Left cardiac atrium (tissue), 4 donors: ENCODE measurements at places on chromosomes 4 and X. TPM values are rescaled to one million over a fixed set of nuclear protein-coding genes. Genes with fewer than 3 reads are reported as not detected.

DNA sequence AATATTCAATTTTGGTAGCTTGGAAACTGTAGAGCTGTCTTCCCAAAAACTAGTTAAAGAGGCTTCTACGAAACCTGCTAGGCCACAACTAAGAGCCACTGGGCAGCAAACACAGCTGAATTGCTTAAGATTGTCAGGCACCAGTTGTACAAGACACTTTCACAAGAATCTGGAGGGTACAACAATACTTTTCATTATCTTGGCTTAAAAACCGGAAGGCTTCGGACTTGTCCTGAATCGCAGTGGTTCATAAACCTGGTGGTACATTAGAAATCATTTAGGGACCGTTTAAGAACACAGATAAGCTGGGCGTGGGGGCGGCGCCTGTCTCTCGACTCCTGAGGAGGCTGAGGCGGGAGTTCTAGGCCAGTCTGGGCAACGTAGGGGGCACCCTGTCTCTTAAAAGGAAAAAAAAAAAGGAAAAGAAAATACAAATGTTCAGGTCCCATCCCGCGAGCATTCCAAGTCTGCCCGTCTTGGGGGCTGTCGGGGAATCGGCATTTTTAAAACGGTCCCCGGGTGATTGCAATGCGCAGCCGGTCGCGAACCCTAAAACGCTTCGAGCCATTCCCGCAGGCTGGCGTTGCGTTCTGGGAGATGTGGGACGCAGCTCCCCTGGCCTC lies 763 bp downstream of the PYURF start:
- peak; percentile 62 for DNase-seq

Gene FGB
- total RNA-seq: 0.32 TPM

- no peak for DNase-seq
These were observed 563.1 kb downstream of the INPP4B start for GRCh38 chr4:142282870-142283431.

DNA sequence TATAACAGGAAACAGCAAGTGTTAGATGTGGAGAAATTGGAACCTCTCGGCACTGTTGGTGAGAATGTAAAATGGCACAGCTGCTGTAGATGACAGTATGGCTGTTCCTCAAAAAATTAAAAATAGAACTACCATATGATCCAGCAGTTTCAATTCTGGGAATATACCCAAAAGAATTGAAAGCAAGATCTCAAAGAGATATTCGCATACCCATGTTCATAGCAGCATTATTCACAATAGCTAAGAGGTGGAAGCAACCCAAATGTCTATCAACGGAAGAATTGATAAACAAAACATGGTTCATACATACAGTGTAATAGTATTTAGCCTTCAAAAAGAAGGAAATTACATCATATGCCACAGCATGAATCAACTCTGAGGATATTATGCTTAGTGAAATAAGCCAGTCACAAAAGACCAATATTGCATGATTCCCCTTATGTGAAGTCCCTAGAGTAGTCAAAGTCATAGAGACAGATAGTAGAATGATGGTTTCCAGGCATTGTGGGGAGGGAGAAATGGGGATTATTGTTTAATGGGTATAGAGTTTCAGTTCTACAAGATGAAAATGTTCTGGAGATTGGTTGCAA lies 467.7 kb downstream of the IDS start:
- DNase-seq: no peak

- DNase-seq: no peak
These were observed 431.6 kb downstream of the GABRG1 start for GRCh38 chr4:45692131-45692735.

DNA sequence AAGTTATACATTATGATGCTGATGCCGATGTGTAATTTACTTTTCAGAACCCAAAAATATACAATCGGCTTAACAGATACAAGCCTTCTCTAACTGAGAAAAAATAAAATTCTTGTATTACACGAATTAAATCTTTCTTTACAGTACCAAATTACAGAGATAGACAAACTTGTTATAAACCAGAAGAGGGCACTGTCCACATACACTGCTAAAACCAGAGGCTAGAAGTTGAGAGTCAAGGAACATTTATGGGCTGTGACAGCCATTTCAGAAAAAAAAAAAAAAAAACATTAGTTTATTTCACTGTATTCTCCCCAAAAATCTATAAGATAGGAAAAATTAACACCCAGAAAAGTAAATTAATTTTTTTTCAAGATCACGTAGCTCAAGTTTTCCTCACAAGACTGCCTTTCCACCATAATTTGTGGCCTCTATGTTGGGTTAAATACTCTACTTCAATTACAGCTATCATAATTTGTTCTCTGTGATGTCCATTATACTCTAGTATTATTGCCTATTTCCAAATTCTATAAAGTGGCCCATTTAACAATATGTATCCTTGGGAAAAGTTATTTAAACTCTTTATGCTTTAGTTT lies 12.0 kb downstream of the EREG start:
- DNase-seq: no peak

GRCh38 chrX:56366901-56367300 lies 134.7 kb downstream of the KLF8 start:
- no peak for DNase-seq

DNA sequence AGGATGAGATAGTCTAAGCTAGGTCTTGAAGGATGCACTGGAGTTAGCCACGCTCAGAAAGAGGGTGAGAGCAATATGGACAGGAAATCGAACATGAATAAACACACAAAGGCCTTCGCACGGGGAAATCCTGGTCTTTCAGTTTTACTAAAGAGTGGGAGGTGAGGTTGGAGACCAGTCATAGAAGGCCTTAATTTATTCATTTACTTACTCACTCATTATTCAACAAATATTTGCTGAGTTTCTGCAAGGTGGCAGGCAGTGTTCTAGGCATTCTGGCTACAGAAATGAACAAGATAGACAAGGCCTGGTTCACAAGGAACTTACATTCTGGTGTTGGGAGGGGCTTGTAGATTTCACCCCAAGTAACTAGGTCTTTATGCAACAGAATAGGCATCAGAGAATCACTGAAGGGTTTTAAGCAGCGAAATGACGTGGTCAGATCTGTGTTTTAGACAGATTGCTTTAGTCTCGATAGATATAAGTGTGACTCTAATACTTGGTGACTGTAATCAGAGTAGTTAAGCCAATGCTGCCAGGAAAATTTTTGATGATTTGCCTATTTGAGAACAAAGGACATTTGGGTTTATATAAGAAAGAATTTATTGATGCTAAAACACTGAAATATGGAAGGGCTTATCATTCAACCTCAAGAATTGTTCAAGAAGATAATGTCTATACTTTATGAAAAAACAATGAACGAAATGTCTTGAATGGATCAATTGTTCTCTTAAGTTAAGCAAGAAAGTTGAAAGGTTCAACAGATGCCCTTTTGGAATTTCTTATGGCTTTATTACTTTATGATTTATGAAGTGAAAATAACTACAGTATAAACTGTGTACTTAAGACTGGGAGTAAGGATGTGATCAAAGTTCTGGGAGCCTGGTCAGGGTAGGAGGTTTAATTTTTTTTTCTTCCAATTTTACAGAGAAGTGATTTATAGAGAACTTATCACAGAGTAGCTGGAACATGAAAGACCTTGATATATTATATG lies 184.4 kb upstream of the CASK start:
- DNase-seq: no peak

DNA sequence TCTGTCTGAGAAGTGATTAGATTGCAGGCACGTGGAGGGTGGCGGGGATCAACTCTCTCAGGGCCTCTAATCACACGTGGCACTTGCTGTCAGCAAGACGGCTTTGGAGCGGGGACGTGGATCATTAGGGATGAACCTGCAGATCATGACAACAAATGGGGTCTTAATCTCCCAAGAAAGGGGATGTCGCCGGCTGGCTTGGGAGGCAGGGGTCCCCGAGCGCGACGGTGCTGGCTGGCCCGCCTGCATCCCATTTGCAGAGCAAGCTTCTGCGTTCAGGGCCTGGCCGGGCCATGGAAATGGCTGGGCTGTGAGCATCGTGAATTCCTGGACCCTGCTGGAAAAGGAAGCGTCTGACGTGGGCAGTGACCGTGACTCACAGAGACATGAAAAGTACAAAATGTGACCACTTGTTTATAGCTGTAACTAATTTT lies 85.1 kb upstream of the SHOX start:
- DNase-seq: no peak

- DNase-seq: no peak
These were observed 90.3 kb downstream of the ATOH1 start for GRCh38 chr4:93918856-93919255.

Gene SPATA18
- total RNA-seq: 3.1 TPM

Gene SAGE1
- not detected for total RNA-seq

- DNase-seq: no peak
These were observed 96.5 kb downstream of the ARHGAP10 start for GRCh38 chr4:147828331-147828905.

DNA sequence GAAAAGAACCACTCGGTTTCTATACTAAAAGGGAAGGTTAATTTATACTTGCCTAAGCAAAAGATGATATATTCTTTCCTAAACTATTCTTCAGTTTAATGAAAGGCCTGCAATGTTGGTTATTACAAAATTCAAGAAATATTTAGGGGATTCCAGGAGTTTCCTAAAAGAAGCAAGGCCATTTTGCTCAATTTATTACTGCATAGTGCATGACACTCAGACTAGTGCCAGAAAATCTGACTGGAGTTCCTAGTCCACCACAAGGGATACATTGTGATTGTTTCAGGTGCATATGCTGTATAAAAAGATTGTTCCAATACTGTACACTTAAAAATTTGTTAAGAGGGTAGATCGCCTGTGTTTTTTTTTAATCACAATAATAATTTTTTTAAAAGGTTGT lies 78.7 kb downstream of the CAPN6 start:
- DNase-seq: no peak

- no peak for DNase-seq
These were observed 63.8 kb downstream of the PRDM5 start for GRCh38 chr4:120858776-120859175.

GRCh38 chr4:1247864-1248244 lies 1.1 kb downstream of the CTBP1 start:
- no peak for DNase-seq

Gene CXCL11
- total RNA-seq: not detected

DNA sequence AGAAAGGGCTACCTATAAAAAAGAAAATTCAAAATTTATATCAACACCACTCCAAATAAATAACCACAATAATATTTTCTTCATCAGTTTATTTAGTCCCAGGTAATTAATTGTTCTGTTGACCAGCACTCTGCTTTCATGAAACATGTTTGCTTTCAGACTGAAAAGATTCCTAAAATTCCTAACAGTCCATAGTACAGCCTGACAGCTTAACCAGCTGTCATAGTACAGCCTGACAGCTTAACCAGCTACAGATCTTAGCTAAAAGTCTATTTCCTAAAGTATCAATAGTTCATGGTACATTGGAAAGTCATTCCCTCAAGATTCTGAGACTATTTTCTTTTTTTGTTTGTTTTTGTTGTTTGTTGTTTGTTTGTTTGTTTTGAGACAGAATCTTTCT lies 144.1 kb upstream of the DDX53 start:
- DNase-seq: no peak

- no peak for DNase-seq
These were observed 69.6 kb upstream of the BCOR start for GRCh38 chrX:40167233-40167849.

Gene TACR3
- not detected for total RNA-seq

Gene ITM2A
- 168 TPM for total RNA-seq

DNA sequence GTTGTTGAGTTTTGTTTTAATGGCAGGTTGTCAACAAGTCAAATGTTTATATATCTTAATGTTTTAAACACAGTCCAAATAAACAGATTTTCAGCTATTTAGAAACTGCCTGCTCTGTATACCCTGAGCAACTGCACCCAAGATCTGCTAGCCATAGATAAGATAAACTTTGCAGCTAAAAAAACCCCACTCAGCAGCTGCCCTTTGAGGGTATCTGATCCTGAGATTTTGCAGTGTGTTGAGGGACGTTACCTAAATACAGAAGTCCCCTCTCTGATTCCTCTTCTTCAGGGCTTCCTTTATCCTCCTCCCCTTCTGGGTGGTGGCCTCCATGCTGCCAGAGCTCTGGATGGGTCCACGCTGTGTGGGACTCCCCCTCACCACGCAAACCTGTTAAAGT lies 11.0 kb upstream of the FGG start:
- no peak for DNase-seq

DNA sequence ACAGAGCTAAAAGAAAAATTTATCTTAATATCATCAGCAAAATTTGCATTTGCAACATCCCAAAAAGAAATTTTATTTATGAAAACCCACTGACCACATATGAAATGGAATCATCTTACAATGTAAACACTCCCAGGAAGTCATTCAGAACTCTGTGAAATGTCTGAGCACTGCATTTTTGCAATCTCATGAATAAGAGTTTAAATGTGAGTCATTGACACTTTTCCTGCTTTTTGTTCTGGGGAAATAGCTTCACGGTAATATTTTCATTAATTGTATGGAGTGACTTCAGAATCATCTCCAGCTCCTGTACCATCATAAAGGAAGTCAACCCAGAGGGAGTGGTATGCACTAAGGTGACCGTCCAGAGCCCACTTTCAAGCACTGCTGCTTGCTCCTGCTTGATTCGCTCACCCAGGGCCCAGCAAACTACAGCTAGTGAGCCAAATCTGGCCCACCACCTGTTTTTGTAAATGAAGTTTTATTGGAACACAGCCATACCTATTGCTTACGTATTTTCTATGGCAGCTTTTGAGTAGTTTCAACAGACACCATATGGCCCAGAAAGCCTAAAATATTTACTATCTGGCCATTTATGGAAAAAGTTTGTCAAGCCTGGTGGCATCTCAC lies 17.2 kb downstream of the EDNRA start:
- no peak for DNase-seq

DNA sequence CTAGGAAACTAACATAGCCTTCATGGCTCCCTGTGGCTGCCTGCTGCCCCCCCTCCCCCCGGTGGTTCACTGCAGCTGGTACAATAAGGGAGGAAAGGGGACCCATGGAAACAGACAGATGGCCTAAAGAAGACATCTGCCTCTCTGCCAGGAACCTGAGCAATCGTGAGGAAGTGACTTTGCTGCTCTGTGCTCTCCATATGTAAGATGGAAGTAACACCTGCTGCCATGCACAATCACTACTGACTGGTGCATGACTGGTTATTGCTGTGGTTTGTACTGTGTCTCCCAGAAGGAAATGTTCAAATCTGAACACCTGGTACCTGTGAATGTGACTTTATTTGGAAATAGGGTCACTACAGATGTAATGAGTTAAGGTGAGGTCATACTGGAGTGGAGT lies 43.6 kb downstream of the CD99L2 start:
- no peak for DNase-seq

DNA sequence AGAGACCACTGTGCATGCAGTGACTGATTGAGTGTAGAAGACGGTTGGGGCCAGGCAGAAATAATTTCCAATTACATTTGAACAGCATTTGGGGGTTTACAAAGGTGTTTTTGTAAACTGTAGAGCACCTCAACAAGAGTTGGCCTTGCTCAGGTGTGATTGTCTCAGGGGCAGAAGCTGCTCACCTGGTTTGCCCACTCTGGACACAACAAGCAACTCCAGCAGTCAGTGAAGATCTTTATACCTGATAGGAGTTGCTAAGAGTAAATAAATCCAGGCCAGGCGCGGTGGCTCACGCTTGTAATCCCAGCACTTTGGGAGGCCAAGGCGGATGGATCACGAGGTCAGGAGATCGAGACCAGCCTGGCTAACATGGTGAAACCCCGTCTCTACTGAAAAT lies 221.3 kb downstream of the RAB28 start:
- DNase-seq: no peak

- DNase-seq: no peak
These were observed 20.0 kb downstream of the OPHN1 start for GRCh38 chrX:68413254-68413653.
